ENCODE measurements at places on chromosomes 5 and 9. TPM values are rescaled to one million over a fixed set of nuclear protein-coding genes. Genes with fewer than 3 reads are reported as not detected.
A peak's percentile ranks its signal among the peaks of the same experiment; 100 is the strongest.

- peak overlapping the region; percentile 68 for H3K4me3 ChIP-seq
- H3K36me3 ChIP-seq, result no peaks in the 10 kb centered on the region
- peaks cover 35% of the 10 kb centered on the region for H3K4me1 ChIP-seq
- peak overlapping the region; percentile 91 for H3K27ac ChIP-seq
- DNase-seq, result peak; percentile 60
- peaks cover 85% of the 10 kb centered on the region for H3K27me3 ChIP-seq
These were observed 763 bp upstream of the IRX2 start for GRCh38 chr5:2752059-2752820.

The B4GALT1 gene
- polyA plus RNA-seq, result 23.4 TPM

- H3K4me1 ChIP-seq, result no peaks in the 10 kb centered on the region
- no peaks in the 10 kb centered on the region for H3K36me3 ChIP-seq
- peak; percentile 65 for DNase-seq
These were observed 33.4 kb downstream of the SEMA5A start for GRCh38 chr5:9512457-9512856.

- H3K27me3 ChIP-seq, result peaks cover 57% of the 10 kb centered on the region
- H3K27ac ChIP-seq, result peak overlapping the region; percentile 7
- no peaks in the 10 kb centered on the region for H3K4me1 ChIP-seq
- no peak overlapping the region for H3K4me3 ChIP-seq
These were observed 4.2 kb upstream of the ANXA2R start for GRCh38 chr5:43044181-43044914.

The NDST1 gene
- polyA plus RNA-seq, result 6.4 TPM

The DDX4 gene
- not detected for polyA plus RNA-seq

DNA sequence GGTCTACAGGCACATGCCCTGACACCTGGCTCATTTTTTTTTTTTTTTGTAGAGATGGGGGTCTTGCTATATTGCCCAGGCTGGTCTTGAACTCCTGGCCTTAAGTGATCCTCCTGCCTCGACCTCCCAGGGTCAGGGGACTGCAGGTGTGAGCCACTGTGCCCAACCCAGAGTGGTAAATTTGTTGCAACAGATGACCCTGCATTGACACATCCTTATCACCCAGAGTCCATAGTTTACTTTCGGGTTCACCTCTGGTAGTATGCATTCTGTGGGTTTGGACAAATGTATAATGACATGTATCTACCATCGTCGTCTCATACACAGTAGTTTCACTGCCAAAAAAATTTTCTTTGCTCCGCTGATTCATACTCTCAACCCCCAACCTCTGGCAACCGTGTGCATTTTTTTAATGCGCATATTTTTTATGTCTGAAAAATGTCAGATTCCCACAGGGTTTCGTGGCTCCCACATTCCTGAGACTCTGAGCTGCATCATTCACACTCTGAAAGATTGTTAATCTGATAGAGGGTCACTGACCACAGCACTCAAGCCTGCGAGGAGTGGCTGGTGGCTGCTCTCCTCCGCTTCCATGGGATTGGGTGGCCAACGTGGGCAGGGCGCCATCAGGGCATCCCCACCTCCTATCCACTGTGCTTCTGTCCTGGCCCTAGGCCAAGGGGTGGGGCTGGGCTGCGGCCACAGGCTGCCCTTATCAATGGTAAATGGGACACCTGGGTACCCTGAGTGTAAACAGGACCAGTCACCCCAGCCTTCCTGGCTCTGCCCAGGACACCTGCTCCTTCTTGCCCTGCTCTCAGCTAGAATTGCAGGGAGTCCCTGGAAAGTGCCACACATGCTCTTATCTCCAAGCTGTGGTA lies 9.6 kb downstream of the NDST1 start:
- H3K27ac ChIP-seq, result peak overlapping the region; percentile 78
- H3K27me3 ChIP-seq, result no peaks in the 10 kb centered on the region
- DNase-seq, result peak; percentile 86

The SLC22A4 gene
- polyA plus RNA-seq, result 0.45 TPM

DNA sequence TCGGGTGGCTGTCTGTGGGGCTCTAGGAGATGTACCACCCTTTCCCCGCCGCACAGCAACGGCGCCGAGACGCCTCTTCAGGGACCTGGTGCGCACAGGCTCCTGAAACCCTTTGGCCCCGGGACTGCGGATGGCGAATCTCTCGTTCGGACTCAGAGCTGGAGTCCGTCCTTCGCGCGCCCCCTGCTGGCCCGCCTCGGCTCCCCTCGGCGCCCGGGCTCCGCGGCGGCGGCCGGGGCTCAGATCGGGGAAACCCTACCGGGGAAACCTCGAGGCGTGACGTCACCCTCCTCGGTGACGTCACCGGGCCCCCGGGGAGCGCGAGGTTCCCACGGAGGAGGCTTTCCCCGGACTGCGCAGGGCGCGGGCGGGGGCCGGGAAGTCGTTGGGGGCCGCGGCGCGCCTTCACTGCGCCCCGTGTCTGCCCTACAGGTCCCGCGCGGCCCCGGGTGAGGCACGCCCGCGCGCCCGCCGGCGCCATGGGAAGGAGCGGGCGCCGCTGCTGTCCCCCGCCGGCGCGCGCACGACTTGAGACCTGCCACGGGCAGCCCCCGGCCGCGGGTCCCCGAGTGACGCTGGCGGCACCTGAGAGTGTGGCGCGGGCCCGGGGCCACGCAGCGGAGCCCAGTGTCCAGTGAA lies 7.9 kb downstream of the PRR7 start:
- H3K4me1 ChIP-seq, result peaks cover 27% of the 10 kb centered on the region
- H3K27ac ChIP-seq, result peak overlapping the region; percentile 88
- H3K36me3 ChIP-seq, result peaks cover 17% of the 10 kb centered on the region
- no peaks in the 10 kb centered on the region for H3K27me3 ChIP-seq
- peak overlapping the region; percentile 63 for H3K4me3 ChIP-seq

- no peaks in the 10 kb centered on the region for H3K36me3 ChIP-seq
- peaks cover 23% of the 10 kb centered on the region for H3K27me3 ChIP-seq
- H3K27ac ChIP-seq, result peak overlapping the region; percentile 93
- peaks cover 16% of the 10 kb centered on the region for H3K4me1 ChIP-seq
These were observed 2.6 kb downstream of the GLIS3 start for GRCh38 chr9:4297151-4297785.

The NTRK2 gene
- polyA plus RNA-seq, result 0.06 TPM

Data from stomach (tissue), 19 donors.